Activated T-cell treated with anti-CD3 and anti-CD28 coated beads, Interleukin-2, amount 50 U/mL, for 72 hours (primary cell): ENCODE measurements at places on chromosomes 4 and X. TPM values are rescaled to one million over a fixed set of nuclear protein-coding genes. Genes with fewer than 3 reads are reported as not detected.

DNA sequence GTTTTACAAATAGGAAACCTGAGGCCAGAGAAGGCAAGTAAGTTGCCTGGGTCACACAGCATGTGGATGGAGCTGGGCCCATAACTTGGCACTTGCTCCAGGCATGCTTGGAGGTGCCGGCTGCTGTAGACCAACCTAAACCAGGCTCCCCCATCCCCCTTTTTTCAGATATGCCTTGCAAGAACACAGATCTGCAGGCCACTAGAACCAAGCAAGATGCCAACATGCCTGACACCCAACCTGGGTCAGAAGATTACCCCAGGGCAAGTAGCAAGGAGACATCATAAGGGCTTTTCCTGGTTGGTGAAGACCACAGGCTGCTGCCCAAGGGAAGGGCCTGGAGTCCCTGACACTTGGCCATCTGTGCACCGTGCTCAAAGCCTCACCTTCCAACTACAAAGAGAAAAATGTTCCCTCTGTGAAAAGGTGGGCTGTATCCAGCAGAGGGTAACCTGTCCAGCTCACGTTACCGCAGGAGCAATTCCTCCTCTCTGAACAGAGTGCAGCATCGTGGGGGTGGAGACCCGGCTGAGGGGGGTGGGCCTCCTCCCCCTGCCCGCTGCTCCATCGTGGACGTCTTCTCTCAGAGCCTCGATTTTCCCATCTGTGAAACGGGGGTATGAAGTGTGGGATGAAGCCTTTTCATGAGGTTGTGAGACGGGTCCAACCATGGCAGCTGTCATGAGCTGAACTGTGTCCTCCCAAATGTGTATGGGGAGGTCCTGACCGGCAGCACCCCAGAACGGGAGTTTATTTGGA lies 23.0 kb downstream of the HMX1 start:
- DNase-seq = no peak

DNA sequence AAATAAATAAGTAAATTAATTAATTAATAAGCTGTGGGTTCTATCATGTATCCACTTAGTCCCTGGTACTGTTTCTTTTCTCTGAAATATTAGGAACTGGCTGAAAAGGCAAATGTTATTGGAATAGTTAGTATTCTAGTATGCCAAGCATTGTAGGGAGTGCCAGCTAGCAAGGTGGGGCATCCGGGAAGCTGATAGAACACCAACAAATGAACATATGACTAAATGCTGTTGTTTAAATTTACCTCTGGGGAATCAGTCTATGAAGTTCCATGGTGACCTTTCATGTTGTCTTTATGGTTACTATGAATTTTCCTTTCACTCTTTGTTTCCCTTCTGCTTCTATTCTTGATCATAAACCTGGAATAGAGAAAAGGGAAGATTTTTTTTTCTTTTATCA lies 32.7 kb downstream of the NUDT6 start:
- DNase-seq = no peak

GRCh38 chr4:82469791-82470345 lies 39.5 kb downstream of the ENOPH1 start:
- no peak for DNase-seq

GRCh38 chrX:87049567-87049966 lies 468.0 kb upstream of the KLHL4 start:
- no peak for DNase-seq

DNA sequence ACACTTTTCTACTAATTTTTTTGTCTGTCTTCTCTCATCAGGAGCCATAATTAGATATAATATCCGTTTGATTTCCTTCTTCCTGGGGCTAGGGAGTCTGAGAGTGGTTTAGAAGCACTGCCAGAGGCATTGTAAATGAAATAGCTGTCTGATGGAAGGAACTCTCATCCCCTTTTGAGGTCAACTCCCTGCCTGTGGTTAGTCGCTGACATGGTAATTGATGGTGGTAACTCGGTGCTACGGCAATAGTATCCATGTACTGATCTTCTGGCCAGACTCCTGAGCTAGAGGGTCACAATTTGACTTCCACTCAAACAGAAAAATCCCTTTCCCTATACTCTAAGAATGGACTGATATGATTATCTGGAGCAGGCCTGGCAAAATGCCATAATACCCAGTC lies 108.1 kb upstream of the TRPC5 start:
- DNase-seq = no peak

DNA sequence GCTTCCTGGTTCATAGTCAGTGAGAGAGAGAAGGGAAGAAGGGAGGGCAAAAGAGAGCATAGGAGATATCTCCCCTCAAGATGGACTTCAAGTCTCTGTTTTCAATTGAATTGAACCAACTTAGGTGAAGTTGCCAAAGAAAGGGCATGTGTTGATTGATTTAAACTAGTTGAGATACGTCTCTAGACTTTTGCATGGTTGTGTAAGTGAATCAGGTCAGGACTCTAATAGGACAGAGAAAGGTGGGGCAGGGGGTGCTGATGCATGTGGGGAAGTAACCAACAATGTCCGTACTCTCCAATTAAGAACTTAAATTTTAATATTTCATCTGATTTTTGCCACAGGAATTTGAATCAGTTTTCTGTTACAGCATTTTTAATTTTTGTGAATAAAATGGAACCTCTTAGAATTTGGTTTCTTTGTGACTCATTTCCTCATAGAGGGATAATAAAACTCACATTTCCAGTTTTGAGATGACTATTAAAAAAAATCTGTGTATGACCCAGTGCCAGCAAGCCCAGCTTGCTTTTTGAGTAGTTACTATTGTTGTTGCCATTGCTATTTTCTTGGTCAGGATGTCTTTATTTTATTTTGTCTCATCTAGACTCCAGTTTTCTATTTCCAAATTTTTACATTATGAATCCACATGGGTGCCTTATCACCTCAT lies 37.3 kb downstream of the SLIT2 start:
- DNase-seq = no peak

DNA sequence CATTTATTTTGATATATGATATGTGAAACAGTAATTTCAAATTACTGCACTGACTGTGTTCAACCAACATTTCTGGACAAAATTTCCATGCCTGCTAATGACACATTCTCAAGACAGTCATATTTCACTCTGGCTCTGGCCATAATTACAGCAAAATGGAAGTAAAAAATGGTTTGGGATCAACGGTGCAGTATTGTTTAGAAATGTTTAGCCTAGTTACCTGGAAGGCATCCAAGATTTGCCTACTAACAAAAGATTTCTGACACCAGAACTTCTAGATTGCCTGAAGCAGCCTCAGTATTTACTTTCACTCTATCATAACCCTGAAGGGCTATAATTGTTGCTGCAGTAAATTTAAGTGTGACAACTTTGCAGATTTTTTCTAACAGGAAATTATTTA lies 416.3 kb downstream of the PCDH10 start:
- no peak for DNase-seq

DNA sequence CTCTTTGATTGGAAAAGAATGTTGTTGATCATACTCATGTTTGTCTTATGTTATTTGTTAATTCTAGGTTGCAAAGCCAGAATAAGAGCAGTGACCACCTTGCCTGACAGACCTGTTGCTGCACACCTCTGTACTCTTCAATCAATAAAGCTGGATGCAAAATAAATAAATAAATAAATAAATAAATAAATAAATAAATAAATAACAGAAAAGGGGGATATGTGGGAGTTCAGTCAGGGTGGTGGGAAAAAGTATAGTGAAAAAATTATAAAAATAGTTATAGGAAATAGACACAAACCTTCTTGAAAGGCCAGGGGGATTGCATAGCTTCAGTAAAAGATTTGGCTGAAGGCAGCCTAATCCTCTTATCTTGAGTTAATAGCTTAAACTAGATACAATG lies 51.3 kb downstream of the TENT5D start:
- no peak for DNase-seq

GRCh38 chr4:6732441-6733357 lies 16.7 kb downstream of the BLOC1S4 start:
- DNase-seq = no peak

DNA sequence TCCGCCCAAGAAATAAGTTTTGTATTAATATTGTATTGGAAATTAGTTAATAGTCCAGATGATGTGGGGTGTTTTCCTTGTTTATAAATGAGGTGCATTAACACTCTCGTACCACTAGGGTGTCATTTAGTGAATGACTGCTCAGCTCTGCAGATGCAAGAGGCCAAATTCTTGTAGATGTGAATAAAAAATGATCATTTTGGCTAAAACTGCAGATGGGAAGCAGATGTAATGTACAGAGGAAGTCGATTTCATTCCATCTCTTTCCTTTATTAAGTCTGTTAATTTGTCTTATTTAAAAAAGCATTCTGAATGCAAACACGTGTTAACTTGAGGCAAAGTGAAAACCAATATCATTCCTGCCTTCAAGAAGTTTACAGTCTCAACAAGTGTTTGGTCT lies 108.1 kb downstream of the DHX15 start:
- no peak for DNase-seq

- no peak for DNase-seq
Observed at GRCh38 chrX:40031911-40032310, 65.8 kb downstream of the BCOR start.

DNA sequence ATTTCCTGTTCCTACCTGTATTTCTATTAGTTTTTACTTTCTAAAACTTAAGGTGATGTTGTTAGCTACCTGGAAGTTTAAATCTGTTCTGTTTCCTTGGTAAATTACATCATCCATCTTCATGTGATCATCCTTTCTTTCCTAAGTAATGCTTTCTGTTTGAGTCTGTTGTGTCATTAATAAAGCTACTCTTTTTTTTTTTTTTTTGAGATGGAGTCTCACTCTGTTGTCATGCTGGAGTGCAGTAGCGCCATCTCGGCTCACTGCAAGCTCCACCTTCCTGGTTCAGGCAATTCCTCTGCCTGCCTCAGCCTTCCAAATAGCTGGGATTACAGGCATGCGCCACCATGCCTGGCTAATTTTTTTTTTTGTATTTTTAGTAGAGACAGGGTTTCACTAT lies 73.3 kb downstream of the FIP1L1 start:
- DNase-seq = no peak

DNA sequence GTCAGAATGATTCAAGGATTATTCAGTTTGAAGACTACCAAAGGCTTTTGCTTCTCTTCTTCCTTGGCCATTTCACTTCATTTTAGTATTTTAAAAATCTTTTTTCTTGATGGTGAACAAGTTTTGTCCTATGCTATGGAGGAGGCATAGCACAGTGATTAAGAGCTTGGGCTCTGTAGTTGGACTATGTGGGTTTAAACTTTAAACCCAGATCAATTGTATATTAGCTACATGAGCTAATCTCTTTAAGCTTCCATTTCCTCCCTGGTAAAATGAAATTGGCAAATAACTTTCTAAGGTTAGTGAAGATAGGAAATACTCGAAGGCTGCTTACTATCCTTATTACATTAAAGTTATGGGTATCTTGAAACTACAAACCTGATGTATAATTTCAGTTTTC lies 23.8 kb upstream of the C4orf51 start:
- DNase-seq = no peak

GRCh38 chr4:92184566-92184965 lies 119.2 kb upstream of the GRID2 start:
- DNase-seq = no peak

- DNase-seq = no peak
Observed at GRCh38 chrX:12767856-12768255, 23.4 kb upstream of the PRPS2 start.

- DNase-seq = no peak
Observed at GRCh38 chr4:115923152-115923551, 809.7 kb upstream of the NDST4 start.

GRCh38 chrX:38989076-38989475 lies 187.8 kb downstream of the MID1IP1 start:
- DNase-seq = no peak

DNA sequence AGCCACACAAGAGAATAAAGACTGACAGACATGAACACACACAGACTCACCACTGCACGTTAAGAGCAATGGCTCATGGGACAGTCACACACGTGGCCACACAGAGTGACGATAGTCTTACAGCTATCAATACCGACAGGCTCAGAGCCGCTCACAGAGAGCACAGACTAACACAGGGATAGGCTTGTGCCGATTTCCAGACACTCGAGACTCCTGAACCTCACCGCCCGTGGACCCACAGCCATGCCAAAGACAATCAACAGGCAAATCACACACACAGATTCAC lies 716 bp upstream of the SLC38A5 start:
- no peak for DNase-seq

DNA sequence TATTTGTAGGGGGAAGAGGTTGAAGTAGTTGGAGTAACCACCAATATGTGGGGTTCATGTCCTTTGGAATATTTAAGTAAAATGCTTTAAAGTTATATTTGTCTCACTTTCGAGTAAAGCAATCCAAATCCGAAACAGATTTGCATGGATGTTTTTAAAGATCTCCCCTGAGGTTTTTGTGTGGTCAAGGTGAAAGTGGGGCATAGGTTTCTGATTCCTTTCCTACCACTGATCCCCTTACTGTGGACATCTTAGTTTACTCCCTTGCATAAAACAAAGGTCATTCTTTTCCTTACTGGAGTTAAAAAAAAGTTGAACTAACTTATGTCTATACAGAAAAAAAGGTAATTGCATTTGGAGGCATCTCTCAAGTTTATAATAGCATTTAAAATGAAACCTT lies 71.9 kb upstream of the PHOX2B start:
- DNase-seq = no peak

- DNase-seq = no peak
Observed at GRCh38 chr4:80161413-80162058, 35.8 kb upstream of the PRDM8 start.

The GLOD5 gene
- not detected for total RNA-seq

The MGARP gene
- not detected for total RNA-seq

The TCEAL6 gene
- not detected for total RNA-seq

The BST1 gene
- total RNA-seq = 0.24 TPM

The BEX4 gene
- 22.6 TPM for total RNA-seq

The MAGEB17 gene
- total RNA-seq = not detected

The LNX1 gene
- total RNA-seq = not detected

The HTRA3 gene
- not detected for total RNA-seq

The CENPU gene
- 80.9 TPM for total RNA-seq

The ZNF330 gene
- 47.3 TPM for total RNA-seq

The MGAT4D gene
- total RNA-seq = not detected

The FAM50A gene
- total RNA-seq = 49.6 TPM

The CPLX1 gene
- 1.3 TPM for total RNA-seq

The ARR3 gene
- not detected for total RNA-seq

The RS1 gene
- total RNA-seq = not detected
